ENCODE measurements at places on chromosomes 2 and 18.

DNA sequence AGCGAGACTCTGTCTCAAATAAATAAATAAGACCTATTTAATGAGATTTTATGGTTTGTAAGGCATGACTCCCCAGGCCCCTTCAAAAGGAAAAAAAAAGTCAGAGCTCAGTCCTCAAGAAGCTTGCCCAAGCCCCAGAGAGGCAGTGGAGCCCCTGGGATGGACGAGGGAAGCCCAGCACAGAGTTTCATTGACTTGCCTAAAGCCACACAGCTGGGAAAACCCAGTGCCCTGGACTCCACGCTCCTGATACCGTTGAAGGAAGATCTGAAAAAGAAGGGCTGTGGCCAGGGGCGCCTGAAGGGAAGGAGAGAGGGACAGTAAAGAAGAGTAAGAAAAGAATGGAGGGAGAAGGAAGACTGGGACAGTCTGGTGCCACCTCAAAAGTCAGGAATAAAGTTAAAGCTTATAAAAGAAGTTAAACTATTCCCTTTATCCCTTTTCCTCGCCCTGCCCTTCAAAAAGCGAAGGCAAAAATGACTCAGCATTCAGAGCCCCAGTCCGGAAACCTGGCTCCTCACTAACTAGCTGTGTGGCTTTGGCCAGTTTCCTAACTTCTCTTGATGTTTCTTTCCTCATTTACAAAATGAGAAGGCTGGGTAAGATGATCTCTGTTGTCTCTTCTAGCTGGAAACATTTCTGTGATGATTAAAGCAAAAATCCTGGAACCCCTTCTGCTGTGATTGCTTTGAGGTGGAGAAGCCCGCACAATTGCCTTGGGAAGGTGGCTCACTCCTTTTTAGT lies 46.7 kb downstream of the LYPD1 start:
- no peak for DNase-seq

- DNase-seq, result no peak
These were observed 45.2 kb downstream of the FAM178B start for GRCh38 chr2:96940980-96941775.

DNA sequence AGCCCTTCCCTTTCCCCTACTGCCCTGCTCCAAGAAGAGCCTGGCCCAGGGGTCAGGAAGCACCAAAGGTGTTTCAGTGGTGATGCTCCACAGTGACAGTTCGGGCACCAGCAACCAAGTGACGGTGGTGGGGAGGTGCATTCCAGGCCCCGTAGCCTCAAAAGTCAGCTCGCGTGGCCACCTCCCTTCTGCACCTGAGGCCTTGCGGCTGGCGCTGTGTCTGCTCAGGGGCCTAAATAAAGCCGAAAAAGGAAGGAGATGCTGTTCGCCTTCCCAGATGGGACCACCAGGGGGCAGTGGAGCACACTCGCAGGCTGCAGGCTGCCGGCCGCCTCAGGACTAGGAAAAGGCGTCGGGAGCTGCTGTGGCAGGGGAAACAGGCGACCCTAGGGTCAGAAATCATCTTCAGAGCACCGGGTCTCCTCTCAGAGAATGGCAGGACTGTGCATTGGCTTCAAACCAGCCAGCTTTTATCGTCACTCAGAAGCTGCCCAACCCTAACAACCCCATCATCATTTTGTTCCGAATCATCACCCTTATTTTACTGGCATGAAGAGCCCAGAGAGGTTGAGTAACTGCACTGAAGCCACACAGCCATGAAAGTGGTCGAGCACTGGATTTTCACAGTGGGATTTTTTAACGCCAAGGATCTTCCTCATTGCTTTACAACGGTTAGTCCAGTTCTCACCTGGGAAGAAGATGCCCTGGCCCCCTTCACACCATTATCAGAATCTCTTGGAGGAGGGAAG lies 213.0 kb upstream of the CELF4 start:
- DNase-seq, result no peak

GRCh38 chr2:239086325-239087020 lies 238.6 kb downstream of the TWIST2 start:
- no peak for DNase-seq

DNA sequence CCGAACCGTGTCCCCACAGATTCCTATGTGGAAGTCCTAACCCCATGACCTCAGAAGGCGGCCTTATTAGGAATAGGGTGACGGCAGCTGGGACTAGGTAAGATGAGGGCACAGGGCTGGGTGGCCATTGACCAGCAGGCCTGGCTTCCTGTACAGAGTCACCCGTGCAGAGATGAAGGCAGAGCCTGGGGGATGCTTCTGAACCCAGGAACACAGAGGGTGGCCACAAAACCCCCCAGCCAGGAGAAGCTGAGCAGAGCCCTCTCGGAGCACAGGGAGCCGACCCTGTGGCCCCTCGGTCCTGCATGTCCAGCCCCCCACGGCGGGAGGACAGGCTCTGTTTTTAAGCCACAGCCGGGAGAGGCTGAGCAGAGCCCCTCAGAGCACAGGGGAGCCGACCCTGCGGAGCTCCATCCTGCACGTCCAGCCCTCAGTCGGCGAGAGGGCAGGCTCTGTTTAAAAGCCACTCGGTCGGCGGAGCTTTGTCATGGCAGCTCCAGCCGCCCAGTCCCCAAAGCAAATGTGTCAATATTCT lies 2.7 kb downstream of the PDCD1 start:
- DNase-seq, result no peak

DNA sequence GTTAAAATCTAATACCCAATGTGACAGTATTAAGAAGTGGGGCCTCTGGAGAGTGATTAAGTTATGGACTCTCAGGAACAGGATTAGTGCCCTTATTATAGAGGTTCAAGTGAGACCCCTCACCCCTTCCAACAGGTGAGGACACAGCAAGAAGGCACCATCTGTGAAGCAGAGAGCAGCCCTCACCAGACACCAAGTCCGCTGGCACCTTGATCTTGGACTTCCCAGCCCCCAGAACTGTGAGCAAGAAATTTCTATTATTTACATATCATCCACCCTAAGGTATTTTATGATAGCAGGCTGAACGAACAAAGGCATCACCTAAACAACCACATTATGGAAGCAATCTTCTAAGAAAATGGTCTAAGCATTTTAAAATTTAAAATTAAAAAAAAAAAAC lies 59.0 kb downstream of the HDAC4 start:
- DNase-seq, result no peak
